Cerebellum (tissue), 4 donors: ENCODE measurements at places on chromosomes 2 and 18.

DNA sequence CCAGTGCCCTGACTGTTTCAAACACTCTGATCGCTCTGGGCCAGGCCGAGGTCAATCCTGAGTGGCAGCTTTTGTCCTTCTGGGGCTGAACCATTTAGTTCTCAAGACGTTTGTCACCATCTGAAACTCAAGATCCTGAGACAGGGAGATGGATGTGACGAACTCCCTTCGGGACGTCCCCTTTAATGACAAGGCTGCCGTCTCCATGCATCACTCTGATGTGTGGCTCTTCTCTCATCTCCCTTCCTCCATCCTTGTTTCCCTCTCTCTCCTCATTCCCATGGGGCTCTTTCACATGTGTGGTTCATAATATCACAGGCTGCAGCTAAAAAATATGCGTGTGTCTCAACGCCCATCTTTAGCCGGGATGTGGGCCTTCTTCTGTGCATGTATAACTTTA, 189.6 kb downstream of the DNER start:
- no peak for DNase-seq

DNA sequence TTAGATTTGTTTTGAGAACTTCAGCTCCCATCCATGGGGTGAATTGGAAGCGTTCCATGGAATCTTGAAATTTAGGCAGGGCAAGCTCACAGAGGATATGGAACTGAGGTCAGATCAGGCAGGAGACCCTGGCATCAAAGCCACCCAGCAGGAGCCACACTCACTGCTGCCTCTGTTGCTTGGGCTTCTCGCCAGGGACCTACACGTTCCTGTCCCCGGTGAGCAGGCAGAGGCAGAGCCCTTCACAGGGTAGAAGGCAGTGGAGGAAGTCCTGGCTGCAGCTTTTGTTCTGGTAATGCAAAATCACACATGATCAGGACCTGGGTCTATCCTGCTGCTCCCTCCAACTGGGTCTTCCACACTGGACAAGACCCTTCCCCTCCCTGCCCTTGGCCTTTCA, 42.1 kb downstream of the CAPN13 start:
- DNase-seq = no peak

GRCh38 chr2:237833546-237833945, 25.9 kb upstream of the RAMP1 start:
- no peak for DNase-seq

GRCh38 chr2:182887753-182888415, 21.4 kb upstream of the FRZB start:
- DNase-seq = no peak

GRCh38 chr2:2123238-2123637, 207.8 kb downstream of the MYT1L start:
- DNase-seq = no peak

GRCh38 chr2:216151313-216152025, 42.3 kb downstream of the XRCC5 start:
- no peak for DNase-seq

DNA sequence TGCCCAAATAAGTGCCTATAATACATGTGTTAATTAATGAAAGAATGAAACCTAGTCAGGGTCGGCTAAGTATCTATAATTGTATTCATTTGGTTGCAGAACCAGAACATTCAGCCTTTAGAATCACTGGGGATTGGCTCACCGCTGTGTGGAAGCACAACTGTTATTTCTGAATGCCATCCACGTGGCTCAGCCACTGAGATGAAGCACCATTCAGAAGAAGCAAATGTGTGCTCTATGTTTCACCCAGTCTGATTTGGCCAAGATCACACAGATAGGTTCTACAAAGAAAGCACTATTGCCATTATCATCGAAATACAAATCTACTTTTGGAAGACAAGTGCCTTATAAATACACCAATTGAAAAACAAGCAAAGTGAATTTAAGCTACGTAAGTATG, 30.6 kb upstream of the SPOPL start:
- no peak for DNase-seq

GRCh38 chr2:120734930-120735651, 577 bp upstream of the GLI2 start:
- no peak for DNase-seq

DNA sequence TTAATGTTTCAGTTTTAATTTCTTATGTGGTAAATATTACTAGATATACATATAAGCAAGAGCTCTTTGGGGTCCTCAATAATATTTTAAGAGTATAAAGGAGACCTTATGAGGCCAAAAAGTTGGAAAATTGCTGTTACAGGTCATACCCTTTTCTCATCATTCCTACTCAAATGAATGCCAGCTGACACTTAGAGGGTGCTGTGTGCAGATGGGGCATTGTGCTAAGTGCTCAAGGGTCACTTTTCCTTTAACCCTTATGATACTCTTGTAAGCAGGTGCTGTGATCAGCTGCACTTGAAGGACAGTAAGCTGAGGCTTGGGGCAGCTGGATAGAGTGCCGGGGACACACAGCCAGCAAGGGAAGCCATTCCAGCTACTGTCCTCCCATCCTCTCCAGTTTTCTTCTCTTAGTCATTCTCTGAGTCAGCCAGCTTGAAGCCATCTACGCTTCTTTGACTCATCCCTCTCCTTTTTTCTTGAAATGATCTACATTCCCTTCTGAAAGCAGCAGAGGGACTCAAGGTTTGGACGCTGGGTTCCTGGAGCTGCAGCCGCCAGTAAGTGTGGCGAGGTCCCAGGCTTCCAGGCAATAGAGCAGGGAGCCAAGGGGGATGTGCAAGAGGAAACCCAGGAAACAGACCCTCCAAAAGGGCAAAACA, 42.0 kb upstream of the CREB1 start:
- no peak for DNase-seq

DNA sequence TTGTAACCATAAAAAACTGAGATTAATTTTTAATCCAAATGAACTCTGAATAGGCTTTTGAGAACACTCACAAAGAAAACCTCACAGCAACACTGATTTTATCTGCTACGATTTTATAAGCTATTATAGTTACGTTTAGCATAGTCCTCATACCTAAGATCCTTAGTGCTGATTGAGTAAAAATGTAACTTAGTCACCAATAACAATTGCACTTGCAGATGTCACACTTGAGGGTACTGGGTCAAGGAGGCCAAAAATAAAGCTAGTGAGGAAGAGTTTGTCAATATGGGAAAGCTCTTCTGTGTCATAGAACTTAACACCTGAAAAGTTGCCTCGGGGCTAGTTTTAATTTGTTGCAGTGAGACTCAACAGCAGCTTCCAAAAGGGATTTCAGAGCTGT, 706.5 kb upstream of the FAM98A start:
- DNase-seq = no peak

DNA sequence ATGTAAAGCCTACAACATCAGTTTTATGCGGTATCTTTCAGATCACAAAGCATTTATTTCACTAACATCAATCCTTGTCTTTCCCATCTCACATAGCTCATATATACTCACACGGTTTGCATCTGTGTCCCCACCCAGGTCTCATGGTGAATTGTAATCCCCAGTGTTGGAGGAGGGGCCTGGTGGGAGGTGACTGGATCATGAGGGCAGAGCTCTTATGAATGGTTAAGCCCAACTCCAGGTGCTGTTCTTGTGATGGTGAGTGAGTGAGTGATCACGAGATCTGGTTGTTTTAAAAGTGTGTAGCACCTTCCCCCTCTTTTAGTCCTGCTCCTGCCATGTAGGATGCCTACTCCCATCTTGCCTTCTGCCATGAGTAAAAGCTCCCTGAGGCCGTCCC, 42.0 kb downstream of the PARD6G start:
- no peak for DNase-seq

DNA sequence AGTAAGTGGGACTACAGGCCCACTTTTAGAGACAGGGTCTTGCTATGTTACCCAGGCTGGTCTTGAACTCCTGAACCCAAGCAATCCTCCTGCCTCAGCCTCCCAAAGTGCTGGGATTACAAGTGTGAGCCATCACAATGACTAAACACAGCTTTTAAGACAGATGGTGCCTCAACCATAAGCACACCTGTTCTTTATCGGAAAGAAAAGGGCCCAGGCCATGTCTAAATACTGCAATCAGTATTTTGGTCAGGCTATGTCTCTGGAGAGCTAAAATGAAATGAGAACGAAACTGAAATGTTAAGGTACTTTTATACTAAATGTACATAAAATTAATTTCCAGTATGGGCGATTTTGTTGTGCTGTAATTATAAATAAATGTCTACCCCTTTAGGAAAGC, 69.5 kb upstream of the SPTBN1 start:
- no peak for DNase-seq

- DNase-seq = no peak
These were observed 111.3 kb downstream of the WDSUB1 start for GRCh38 chr2:159175182-159175581.

DNA sequence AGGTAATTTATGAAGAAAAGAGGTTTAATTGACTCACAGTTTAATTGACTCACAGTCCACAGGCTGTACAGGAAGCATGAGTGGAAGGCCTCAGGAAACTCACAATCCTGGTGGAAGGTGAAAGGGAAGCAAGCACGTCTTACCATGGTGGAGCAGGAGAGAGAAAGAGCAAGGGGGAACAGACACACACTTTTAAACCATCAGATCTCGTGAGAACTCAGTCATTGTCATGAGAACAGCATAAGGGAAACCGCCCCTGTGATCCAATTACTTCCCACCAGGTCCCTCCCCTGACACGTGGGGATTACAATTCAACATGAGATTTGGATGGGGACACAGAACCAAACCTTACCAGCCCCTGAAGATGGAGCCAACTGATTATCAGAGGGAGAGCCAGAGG, 11.2 kb upstream of the PUM2 start:
- no peak for DNase-seq

GRCh38 chr18:77115192-77115953, 17.2 kb downstream of the MBP start:
- no peak for DNase-seq

- DNase-seq = no peak
These were observed 3.8 kb downstream of the SOCS6 start for GRCh38 chr18:70292628-70293027.

- DNase-seq = no peak
These were observed 7.7 kb upstream of the DNMT3A start for GRCh38 chr2:25349397-25349796.

- DNase-seq = no peak
These were observed 30.6 kb downstream of the HJURP start for GRCh38 chr2:233823731-233824121.

DNA sequence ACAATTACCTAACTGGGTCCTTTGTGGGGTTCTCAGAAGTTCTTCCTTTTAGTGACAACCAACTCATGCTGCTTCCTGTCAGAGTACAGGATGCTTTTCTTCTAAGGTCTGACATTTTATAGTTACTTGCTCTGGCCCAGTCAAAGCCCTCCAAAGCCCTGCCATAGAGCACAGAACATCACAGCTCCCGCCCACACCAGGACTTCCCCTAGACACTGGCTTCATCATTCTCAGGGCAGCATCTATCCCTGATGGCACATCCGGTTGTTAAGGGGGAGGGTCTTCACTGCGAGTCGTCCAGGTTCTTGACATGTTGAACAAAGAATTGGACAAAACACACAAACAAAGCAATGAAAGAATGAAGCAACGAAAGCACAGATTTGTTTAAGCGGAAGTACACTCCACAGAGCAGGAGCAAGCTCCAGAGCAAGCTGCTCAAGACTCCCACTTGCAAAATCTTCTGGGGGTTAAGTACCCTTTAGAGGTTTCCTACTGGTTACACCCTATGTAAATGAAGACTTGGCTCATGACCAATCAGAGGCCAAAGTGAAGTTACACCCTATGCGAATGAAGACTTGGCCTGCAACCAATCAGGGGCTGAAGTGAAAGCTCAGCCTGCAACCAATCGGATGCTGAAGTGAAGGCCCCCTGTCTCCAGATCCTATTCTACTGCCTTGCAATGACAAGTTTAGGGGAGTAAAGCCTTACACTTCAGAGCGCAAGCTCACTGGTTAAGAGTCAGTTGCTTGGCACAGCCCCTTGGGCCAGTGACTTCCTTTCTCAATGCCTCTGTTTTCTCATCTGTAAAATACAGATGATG, 79.0 kb downstream of the HDAC4 start:
- no peak for DNase-seq

- no peak for DNase-seq
These were observed at the start of gene TRIM54 for GRCh38 chr2:27281855-27282559. TSS of gene TRIM54 (plus strand) at chr2:27282429. CDS start at chr2:27282732, 303 bp downstream.

DNA sequence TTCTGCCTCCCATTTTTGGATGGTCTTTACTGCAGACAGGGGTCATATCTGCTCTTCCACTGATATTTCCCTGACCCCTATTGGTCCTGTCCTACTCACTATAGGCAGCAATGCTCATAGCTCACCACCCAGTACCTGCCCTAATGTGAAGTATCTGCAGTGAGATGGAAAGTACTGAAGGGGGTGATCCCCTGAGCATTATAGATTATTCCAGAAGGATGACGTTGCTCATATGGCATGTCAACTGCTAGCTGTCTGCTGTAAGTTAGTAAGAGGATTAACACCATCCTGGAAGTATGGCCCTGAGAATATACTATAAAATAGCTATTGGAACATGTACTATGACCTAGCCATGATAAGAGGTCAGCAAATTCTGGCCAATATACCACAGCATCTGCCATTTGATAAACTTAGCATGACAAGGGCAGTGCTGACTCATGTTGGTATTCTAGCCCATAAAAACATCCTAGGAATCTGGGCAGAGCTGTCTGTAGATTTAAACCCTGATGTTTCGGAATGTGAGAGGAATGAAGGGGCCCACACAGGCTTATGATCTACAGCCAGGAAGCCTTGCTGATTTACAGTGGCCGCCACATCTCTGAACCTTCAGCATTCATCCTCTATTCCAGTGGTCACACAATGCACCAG, 451.4 kb downstream of the TNS1 start:
- no peak for DNase-seq
